ENCODE measurements at places on chromosomes 6 and 20.

DNA sequence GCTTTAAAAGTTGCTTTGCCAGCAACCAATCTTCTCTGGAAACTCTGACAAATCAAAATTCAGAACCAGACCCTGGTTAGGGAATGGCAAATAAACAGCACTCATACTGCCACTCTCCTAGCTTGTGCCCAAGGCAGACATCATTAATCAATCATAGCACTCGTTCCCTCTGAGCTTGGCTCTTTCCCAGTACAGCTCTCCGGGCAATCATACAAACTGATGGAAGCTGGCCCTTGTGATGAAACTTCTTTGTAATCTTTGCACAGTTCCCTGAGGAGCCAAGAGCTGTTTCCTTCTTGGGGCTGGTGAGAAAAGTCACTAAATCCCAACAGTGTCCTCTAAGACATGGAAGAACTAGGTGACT, 34.7 kb downstream of the KIAA1755 start:
- no peak for DNase-seq

GRCh38 chr20:53150532-53150931, 178.4 kb downstream of the TSHZ2 start:
- DNase-seq, result no peak

GRCh38 chr6:9172096-9172495, 736.8 kb upstream of the SLC35B3 start:
- no peak for DNase-seq

DNA sequence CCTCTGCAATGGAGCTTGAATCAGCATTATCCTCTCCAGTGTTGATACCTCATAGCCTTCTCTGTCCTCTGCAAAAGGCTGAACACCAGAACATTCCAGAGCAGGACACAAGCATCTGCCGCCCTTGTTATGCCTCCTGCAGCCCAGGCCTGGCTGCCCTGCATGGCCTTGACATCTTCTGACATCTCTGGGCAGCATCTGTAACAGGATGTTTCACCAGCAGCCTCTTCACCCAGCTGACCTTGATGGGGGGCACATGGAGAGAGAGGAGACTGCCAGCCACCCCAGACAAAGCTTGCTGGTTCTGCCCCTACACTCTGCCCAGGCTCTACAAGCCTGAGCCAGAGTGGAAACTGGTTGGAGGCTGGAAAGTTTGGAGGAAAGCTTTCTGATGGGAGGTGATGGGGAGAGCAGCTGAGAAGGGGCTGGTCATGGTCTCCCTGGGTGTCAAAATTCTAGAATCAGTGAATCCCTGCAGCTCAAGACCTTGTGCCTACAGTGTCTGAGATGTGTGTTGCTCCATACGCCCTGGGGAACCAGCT, 145.1 kb downstream of the MRPL14 start:
- no peak for DNase-seq

DNA sequence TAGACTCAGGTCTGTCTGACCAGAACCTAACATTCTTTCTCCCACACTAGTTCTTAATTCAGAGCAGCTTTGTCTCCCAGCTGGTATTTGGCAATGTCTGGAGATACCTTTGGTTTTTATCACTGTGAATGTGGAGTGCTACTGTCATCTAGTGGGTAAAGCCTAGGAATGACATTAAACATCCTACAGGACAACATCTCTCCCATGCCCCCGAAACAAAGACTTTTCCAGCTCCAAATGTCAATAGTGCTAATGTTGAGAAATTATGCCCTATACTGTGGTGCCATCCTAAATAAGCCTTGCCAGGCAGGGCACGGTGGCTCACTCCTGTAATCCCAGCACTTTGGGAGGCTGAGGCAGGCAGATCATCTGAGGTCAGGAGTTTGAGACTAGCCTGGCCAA, 4.2 kb upstream of the TTPAL start:
- DNase-seq, result no peak

DNA sequence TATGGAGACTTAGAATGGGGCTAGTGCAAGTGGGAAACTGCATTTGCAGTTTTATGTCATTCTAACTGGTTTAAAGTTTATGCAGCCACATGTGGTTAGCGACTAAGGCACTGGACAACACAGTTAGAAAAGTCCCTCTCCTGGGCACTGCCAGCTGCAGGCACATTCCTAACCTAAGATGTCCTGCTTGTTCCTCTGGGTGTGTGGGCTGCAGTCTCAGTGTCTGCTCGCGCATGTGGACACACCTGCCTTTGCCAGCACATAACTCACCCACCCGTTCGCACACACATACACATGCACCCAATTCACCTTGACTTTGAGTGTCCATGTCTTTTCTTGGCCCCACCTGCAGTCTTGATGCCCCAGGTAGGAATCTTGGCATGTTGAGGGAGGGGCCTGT, 18.5 kb upstream of the SLC22A2 start:
- DNase-seq, result no peak

GRCh38 chr6:8029243-8029870, 34.8 kb downstream of the BLOC1S5 start:
- DNase-seq, result no peak

DNA sequence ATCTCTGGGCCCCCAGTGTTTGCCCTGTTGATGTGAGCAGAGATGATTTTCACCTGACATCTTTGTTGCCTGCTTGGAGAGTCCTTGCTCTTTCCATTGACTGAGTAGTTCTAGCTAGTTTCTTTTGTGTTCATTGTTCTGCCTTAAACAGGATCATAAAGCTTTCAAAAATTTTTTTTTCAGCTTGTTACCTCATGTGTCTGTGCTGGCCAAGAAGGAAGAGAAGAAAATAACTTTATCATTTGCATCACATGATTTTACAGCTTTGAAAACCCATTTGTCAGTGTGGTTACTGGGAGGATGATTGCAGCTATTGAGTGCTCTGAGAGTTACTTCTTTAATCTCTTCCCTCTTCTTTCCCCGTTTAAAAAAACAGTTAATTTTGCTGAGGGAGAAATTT, 16.0 kb downstream of the FOXO3 start:
- DNase-seq, result no peak

DNA sequence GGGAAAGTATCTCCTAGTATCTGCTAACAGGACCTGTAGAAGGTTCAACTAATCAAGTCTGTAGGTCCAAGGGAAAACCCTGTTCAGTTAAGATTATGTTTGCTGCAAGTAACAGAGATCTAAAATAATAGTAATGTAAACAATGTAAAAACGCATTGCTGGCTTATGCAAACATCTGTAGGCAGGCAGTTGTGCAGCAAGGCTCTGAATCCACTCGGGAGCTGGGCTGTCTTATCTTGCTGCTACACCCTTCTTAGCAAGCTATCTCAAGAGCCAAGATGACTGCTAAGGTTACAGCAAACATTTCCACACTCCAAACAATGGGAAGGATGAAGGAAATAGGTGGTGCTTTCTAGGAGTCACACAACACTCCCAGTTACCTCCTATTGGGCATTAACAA, 397.3 kb upstream of the NRSN1 start:
- DNase-seq, result peak; percentile 5

DNA sequence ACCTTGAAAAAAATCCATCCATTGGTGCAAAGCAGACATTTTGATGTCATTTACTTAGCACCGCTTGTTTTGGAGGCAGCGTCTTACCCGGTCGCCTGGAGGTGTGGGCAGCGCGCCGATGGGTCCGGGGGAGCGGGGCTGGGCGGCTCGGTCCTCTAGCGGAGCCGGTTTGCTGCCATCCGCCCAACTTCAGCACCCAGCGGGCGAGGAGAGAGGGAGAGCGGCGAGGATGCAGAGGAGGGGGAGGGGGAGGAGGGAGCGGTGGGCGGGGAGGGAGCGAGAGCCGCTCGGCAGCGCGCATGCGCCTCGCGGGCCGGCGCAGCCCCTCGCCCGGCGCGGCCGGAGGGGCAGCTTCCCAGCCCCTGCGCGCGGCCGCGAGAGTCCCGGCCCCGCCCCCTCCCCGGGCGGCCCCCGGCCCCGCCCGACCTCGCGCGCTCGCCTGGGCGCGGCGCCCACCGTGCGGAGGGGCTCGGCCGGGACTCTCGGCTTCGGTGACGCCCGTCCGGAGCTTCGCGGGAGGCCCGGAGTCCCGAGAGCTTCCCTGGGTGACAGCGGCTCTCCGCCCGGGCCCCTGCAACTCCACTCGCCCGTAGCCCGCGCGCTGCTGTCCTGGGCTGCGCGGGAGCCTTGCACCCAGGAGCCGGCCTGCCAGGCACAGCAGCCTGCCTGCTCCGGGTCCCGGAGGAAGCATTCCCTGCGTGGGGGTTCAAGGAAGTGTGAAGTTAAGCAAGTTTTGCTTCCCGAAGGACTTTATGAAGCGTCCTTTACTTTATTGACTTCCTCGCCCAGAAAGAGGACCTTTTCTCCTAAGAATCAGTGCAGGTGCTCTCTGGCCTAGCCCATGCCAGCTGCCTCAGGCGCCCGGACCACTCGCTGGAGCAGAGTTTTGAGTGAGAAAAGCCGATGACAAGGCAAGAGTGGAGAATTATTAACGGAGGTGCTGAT, at the start of gene RGS17:
RGS17 (minus strand) TSS at position 246 of the 945 bp plus-strand sequence. CDS start 87,264 bp downstream, outside the sequence.
- DNase-seq, result peak; percentile 92

- DNase-seq, result peak; percentile 92
Measured at GRCh38 chr6:157981395-157982101, at the start of gene SYNJ2. TSS of gene SYNJ2 (plus strand) at chr6:157981863. CDS start at chr6:157981962, 99 bp downstream.

DNA sequence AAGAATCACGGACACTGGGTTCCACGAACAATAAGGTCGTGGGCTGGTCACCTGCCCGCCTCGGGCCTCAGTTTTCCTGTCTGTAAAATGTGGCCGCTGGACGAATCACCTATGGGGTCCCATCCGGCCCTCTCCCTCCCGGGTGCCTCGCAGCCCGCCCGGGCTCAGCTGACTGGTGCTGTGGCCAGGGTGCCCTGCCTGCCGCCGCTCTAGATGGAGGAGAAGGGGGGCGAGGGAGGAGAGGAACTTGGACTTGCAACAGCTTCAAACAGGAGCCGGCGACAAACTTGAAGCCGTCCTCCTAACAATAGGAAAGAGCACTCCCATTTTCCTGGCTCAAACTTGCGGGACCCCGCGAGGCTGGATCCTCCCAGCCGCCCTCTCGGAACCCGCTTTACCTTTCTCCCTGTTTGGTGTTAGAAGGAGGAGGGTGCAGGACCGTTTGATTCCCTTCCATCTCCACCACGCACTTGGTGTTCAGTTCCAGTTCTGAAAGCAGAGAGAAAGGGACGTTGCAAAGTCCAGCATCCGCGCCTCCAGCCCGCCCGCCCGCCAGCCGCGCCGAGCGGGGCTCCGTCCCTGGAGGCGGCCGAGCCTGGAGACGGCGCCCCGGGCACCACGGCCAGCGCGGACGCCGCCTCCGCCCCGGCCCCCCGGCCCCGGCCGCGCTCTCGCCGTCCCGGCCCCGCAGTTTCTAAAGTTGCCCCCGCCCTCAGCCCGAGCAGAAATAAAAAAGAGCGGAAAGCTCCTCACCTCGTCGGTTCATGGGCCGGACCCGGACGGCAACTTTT, 584 bp downstream of the KIF13A start:
- peak; percentile 85 for DNase-seq

- DNase-seq, result no peak
Measured at GRCh38 chr6:138966870-138967269, 21.2 kb downstream of the REPS1 start.

- DNase-seq, result no peak
Measured at GRCh38 chr6:92495242-92495641, 924.1 kb downstream of the EPHA7 start.

GRCh38 chr20:3710703-3711483, 1.5 kb downstream of the SIGLEC1 start:
- peak; percentile 78 for DNase-seq

DNA sequence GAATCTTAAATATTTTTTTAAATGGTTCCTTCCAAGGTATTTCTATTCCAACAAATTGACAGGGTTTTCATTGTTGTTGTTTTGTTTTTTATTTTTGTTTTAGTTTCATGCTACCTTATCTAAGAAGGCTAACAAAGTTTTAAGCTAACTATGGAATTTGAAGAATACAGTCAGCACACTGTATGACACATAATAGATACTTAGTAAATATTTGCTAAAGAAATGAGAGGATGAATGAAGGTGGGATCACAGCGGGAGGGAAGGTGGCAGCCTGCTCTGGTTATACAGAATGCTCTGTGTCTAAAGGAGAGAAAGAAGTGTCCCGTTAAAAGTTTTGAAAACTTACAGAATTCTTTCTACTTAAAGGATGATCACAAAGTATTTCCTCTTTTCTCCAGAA, 43.7 kb upstream of the DST start:
- no peak for DNase-seq

DNA sequence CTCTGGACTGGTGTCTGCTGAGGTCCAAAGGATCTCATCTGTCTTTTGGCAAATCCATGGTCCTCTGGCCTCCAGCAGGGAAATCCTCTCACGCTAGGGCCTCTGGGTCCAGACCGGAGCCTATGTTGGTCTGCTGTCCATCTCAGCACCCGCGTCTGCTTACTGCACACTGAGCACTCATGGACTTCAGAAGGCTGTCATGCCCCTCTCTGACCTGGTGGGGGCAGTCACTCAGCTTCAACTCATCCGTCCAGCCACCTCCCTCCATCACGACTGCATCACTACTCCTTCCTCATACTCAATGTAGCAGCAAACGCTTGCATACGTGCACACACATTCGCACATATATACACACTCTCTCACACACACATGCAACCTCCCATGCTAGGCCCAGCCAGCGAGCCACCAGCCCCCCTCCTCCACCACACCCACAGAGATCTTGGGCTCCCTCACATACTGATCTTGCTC, 33.3 kb downstream of the GABRR2 start:
- no peak for DNase-seq

DNA sequence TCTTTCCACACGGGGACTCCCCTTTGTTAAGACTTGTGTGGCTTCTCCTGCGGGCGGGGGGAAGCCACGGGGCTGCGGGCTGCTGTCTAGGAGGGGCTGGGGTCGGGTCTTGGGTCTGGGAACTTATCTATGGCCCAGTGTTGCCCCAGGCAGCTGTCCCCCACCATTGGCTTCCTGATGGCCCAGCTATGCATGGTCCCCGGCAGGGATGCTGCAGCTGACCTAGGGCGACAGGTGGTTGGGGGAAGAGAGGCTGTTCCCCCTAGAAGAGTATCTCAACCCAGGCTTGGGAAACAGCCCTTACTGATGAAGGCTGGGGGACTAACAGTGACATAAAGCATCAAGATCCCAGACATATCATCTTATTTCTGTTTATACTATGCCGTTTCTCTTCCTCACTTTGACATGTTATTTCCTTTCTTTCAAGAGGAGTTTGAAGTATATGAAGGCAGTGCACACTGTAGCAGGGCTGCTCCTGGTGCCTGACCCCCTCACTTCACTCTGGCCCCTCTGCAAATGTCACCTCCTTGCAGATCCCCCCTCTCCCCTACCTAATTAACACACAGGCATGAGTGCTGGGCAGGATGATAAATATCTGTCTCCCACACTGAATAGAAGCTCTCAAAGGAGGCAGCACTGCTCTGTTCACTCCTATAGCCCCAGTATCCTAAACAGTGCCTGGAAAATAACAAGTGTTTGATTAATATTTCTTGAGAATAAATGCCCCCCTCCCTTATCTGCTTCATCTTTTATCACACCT, 87.0 kb downstream of the HIVEP2 start:
- DNase-seq, result no peak

GRCh38 chr6:107390685-107391435, 68.5 kb downstream of the PDSS2 start:
- DNase-seq, result no peak

DNA sequence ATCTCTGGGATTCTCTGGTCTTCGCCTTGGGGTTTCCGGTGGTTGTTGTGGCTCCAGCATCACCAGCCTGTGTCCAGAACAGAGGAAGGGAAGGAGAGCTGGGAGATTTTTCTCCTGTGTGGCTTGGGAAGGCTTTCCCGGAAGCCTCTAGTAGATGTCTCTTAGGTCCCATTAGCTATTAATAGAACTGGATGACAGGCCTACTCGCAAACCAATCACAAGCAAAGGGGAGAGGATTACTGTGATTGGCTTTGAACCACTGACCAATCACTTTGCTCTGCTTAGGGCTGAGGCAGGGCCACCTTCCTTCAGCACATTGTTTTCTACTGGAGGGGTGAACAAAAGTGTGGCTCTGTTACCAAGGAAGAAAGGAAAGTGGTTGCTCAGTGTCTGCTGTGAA, 203.4 kb upstream of the SULF2 start:
- DNase-seq, result no peak
